ENCODE measurements at places on chromosomes 13 and 19. TPM values are rescaled to one million over a fixed set of nuclear protein-coding genes. Genes with fewer than 3 reads are reported as not detected.

FFAR3 gene
- not detected for total RNA-seq

TM9SF2 gene
- total RNA-seq = 106 TPM

ZNF816 gene
- 6.6 TPM for total RNA-seq

LILRA1 gene
- not detected for total RNA-seq

NAPA gene
- 59.4 TPM for total RNA-seq

C19orf33 gene
- total RNA-seq = not detected

SMIM44 gene
- not detected for total RNA-seq

MBD3L2B gene
- not detected for total RNA-seq

MIA gene
- total RNA-seq = not detected

ADAMTSL5 gene
- total RNA-seq = 1.6 TPM

ADPRHL1 gene
- 3.9 TPM for total RNA-seq

TEX29 gene
- 0.37 TPM for total RNA-seq

C19orf73 gene
- 0.37 TPM for total RNA-seq

KLK13 gene
- not detected for total RNA-seq

SMIM24 gene
- total RNA-seq = not detected

PCSK4 gene
- total RNA-seq = 1.8 TPM

Data from subcutaneous preadipocyte (primary cell).